ENCODE measurements at places on chromosomes 11 and 22.

DNA sequence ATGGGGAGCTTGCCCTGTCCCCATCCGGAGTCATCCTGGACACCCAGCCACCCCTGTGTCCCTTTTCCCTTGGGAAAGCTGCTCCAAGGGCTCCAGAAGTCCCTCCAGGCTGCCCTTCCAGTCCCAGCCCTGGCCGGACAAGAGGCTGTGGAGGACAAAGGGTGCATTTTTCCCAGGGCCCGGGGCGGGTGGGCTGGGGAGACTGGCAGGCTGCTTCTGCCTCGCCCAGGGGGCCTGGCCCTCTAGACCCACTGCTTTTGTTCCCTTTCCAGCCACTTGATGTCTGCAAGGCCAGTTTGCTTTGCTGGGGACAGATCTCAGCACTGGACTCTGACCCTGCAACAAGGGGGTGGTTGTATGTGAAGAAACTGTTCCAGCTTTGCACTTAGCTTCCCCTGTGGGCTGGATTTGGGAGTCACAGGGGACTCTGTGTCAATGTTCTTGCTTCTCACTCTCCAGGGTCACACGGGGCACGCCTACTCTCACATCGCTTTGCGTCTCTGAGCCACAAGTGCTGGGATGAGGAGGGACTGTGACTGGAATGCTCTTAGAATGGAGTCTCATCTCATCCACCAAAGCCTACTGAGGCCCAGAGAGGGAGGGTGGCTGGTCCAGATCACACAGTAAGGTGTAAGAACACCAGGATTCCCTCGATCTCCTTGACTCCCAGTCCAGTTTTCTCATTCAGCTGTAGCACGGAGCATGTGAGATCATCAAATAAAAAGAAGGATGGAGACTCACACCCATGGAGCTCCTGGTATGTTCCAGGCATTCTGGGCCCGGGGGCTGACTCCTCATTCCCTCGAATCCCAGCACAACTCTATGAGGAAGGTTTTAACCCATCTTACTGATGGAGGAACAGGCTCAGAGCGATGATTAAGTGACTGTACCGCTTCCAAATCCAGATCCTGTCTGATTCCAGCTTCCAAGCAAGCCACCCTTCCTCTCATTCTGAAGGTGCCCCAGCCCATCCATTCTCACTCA is 59.9 kb downstream of the FBXO7 start:
- DNase-seq: no peak

DNA sequence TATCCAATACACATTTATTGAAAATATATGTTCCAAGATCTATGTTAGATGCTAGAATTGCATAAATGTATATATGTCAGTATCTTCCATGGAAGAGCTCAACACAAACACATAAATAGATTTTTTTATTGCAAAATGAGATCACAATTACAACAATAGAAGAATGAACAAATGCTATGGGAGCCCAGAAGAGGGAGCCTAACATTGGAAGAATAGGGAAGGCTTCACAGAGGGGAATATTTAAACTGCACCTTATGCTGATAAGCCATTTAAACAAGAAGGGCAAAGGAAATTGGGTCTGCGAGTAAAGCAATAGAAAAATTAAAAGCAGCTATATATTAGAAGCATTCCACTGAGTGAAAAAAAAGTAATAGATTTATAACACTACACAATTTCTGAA is 96.1 kb upstream of the LRRC55 start:
- DNase-seq: no peak

GRCh38 chr11:80990885-80991284 is 1550.1 kb upstream of the TENM4 start:
- DNase-seq: no peak

DNA sequence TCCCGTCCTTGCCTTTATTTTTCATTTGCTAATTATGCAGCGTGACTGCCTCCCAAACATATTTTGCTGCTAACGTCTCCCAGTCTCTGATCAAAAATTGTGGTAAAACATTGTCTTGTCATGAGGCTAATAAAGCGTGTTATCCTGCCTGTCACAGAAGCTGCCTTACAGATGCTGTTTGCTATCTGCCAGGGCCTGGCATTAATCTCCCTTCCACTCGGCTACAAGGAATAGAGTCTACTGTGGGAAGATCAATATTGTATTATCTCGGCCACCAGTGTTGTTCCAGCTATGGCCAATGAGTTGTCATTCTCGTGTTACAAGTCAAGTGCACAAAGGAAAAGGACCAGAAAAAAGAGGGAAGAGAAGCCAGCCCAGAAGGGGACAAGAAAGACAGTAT is 100.3 kb downstream of the SEZ6L start:
- no peak for DNase-seq

GRCh38 chr11:110337570-110338193 is 41.3 kb upstream of the RDX start:
- DNase-seq: no peak

DNA sequence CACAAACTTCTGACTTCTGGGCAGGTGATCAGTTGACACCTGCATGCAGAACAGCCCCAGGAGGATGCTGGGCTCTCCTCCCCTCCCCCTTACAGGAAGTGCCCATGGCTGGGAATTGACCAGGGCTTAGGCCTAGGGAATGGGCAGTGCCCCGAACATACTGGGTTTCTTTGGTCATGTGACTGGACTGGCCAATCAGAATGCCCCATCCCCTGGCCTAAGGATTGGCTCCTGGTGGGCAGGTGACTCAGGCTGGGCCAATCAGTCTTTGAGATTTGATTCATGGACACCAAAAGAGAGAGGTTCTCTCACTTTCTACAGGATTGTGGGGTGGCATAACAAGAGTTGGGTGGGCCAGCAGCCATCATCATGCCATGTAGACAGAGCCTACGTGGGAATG is 37.1 kb downstream of the MCM5 start:
- DNase-seq: peak; percentile 8

DNA sequence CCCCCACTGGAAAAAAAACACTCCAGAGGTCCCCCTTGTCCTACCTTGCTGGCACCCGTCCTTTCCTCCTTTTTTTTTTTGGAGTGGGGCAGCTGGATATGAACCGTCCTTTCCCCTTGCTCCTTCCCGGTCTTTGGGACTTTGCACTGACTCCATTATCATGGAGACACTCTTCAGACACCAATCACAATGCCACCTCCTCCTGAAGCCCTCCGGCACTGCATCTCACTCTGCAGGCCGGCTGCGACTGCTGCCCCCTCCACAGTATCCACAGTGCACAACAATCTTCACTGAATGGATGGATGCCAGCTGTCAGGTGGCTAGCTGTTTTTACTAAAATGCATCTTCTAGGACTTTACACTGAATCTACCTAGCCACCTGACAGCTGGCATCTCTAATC is 12.7 kb upstream of the RGL4 start:
- DNase-seq: no peak

DNA sequence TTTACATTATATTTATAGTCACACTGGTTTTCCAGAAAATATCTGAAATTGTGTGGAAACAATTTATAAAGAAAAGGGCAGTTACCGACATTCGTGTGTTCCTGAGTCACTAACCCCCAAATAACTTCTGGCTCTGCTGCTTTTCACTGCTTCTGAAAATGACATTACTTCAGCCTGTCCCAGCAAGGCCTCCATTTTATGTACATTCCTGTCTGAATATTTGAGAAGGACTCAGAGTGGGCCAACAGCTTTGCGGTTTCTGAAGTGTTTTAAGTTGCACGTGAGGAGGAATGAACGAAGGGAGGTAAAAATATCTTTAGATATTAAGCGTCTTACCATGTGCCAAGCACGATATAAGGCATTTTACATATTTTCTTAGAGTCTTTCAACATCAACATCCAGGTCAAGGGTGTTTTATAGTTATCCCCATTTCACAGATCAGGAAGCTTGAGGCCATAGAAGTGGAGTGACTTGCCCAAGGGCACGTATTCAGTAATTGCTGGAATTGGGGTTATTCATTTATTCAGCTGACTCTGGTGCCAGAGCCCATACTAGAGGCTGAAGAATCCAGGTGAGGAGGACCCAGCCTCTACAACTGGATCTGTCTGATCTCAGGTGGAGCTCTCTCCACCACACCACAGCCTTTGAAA is 30.8 kb upstream of the WNT11 start:
- DNase-seq: no peak

- no peak for DNase-seq
Measured at GRCh38 chr11:60345489-60345888, 18.4 kb downstream of the MS4A6E start.

GRCh38 chr11:77106321-77106720 is 3.7 kb downstream of the OMP start:
- no peak for DNase-seq

DNA sequence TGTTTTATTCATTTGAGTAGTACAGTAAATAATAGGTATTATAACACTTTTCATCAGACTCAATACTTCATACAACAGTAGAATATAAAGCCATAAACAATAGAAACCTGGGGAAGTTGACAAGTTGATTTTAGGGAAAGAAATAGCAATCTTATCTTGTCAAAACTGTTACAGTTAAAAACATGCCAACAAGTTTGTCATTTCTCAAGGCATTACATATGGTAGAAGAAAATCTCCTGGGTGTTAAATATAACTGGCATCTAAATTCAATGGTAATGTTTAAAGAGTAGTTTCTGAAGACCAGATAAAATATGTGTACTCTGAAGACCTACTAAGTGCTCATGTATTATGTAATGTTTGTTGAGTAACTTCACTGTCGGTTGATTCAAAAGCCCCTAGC is 75.1 kb downstream of the LRRC4C start:
- no peak for DNase-seq

DNA sequence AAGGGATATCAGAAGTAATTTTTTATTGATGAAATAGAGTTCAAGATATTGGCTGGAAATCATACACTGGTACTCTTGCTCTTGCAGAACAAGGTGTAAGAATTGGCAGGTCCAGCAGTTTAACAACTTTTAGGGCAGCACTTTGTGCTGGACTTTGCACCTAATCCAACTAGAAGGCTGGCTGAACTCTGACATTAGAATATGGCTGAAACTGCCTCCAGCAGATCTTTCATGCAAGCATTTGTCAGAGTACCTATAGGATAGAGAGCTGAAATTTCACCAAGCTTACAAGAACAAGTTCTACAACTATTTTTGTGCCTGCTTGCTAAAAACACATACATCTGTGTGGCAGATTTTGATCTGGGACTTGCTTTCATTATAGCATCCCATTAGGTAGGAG is 17.2 kb downstream of the HPS5 start:
- no peak for DNase-seq

- no peak for DNase-seq
Measured at GRCh38 chr11:130474637-130475400, 26.4 kb downstream of the ADAMTS15 start.

- DNase-seq: no peak
Measured at GRCh38 chr11:11993839-11994238, 14.6 kb downstream of the DKK3 start.

DNA sequence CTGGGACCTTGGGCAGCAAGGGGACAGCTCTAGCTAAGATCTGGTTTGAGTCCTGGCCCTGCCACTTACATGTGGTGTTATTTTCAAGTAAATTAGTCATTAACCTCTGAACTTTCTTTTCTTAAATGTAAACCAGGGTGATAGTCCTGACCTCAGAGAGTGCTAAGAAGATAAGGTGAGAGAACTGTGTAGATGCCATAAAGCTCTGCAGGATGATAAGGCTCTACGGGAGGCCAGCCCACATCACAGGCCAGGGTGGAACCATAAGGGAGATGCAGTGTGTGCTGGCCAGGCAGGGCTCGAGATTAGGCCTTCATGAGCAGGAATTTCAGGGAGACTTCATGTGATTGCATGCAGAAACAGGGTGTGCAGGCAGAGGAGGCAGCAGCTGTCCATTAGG is 24.2 kb downstream of the NECTIN1 start:
- no peak for DNase-seq

DNA sequence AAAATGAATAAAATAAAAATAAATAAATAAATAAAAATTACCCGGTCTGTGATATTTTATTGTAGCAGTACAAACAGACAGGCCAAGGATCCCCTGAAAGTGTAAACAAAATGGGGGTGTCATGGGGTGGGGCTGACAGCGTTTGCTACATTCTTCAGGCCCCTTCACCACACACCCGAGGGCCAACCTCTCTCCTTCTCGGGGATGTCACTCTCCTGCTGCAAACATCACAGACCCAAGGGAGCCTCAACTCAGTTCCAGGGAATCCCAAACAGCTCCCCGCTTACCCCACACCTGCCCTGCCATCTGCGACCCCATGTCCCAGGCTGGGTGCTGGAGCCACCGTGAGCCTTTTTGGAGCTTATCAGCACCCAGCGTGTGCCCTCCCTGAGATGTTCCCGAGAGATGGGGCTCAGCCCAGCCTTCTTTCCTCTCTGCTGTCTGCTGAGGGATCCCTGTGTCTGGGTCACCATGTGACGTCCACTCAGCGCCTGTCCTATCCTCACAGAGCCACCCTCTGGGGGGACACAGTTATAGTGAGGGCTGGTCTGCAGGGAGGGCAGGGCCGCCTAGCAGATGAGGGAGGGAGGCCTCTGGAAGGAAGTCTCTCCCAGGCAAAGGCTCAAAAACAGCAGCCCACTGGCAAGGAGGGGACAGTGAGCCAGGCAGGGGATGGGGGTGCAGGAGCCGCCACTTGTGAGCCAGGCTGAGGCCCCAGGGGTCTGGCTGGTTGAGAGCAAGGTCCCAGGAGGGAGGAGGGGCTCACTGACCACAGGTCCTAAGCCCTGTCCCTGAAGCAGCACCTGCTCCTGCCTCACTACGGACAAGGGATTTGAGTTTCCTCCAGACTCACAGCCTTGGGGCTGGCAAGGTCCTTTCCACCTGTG is 1041.6 kb downstream of the BRD1 start:
- no peak for DNase-seq

- DNase-seq: no peak
Measured at GRCh38 chr11:34480314-34480713, 33.3 kb downstream of the ELF5 start.

DNA sequence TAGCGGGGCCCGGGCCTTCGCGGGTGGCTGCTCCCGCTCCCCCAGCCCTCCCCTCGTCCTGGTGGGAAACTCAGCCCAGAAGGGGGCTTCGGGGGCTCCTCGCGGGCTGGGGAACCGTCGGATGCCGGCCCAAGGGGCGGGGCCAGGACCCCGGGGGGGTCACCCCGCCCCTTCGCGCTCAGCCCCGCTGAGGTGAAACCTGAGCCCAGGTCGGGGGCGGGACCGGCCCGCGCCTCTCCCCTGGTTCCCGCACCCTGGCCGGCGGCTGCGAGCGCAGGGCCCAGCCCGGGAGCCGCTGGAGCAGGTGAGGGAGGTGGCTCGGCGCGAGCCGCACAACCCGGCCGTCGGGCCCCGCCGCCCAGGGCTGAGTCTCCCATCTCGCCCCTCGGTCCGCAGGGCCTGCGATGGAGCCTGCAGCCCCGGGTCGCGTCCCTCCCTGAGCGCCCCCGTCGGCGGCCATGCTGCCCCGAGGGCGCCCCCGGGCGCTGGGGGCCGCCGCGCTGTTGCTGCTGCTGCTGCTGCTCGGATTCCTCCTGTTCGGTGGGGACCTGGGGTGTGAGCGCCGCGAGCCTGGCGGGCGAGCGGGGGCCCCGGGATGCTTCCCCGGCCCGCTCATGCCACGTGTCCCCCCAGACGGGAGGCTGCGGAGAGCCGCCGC is at the start of gene LARGE2:
Gene LARGE2, plus strand, starts transcription at position 232 of the 658 bp plus-strand sequence. Its CDS starts 227 bp downstream, at position 459.
- no peak for DNase-seq

- DNase-seq: no peak
Measured at GRCh38 chr11:69859275-69859934, 40.2 kb upstream of the FGF3 start.

- no peak for DNase-seq
Measured at GRCh38 chr11:66360406-66361073, 11.0 kb downstream of the SLC29A2 start.

- DNase-seq: no peak
Measured at GRCh38 chr22:47000888-47001287, 238.4 kb downstream of the TBC1D22A start.

Data from stimulated activated CD4-positive, alpha-beta T cell treated with anti-CD3 and anti-CD28 coated beads, Interleukin-12 subunit alpha, Interleukin-12 subunit beta, amount 100 ng/mL, for 24 hours (primary cell).